ENCODE measurements at places on chromosomes 2 and 18.

GRCh38 chr2:70789304-70790135, 923 bp downstream of the FIGLA start:
- DNase-seq: peak; percentile 68

- no peak for DNase-seq
Observed at GRCh38 chr18:5518179-5518770, 25.5 kb downstream of the EPB41L3 start.

DNA sequence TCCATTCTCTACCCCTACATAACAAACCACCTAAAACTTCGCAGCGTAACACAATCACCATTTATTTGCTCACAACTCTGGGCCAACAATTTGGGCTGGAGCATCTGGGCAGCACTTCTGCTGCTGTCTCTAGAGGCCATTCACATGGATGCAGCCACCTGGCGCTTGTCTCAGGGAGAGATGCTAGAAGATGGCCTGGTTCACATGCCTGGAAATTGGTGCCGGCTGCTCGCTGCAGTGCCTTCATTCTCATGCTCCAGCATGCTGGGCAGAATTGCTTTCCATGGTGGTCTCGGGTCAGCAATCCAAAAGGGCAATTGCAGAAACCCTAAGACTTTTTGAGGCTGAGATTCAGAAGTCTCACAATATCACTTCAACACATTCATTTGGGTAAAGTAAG, 157.4 kb downstream of the SUCLG1 start:
- no peak for DNase-seq

DNA sequence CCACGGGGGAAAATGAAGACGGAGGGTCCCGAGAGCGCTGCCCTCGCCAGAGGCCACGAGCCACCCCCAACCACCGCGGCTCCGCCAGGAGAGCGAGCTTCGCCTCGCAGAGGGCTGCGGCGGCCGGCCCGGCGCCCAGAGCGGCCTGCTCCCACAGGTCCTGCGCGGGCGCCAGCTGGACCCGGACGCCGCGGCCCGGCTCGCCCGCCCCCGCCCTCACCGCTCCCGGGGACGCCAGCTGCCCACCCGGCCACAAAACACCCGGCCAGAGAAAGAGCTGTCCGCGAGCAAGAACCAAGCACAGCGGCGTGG, 709 bp downstream of the PTPN2 start:
- DNase-seq: no peak

DNA sequence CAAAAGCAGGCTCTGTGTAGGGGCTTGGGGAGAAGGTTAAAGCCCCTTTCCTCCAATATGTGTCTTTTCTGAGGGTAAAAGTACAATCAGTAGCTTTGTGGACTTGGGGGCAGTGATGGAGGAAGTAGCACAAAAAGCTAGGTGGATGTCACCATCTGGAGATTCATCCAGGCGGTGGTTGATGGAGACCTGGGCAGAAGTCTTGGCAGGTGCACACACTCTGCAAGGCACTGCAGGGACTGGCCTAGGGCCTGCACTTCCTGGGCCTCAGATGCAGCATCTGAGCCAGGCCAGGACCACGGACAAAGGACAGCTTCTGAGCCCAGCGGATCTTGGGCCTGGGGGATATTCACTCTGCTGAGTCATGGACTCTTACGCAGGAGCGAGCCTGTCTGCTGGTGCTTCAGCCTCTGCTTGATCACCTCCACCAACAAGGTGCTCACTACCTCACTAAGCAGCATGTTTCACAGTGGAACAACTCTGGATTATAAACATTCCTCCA, 391.1 kb downstream of the TNS1 start:
- DNase-seq: no peak

Measured in activated T-cell treated with anti-CD3 and anti-CD28 coated beads, Interleukin-2, amount 50 U/mL, for 1 hour (primary cell).